ENCODE measurements at places on chromosomes 1 and 21.

GRCh38 chr1:34162852-34163766, 1.9 kb downstream of the CSMD2 start:
- DNase-seq, result peak; percentile 34

DNA sequence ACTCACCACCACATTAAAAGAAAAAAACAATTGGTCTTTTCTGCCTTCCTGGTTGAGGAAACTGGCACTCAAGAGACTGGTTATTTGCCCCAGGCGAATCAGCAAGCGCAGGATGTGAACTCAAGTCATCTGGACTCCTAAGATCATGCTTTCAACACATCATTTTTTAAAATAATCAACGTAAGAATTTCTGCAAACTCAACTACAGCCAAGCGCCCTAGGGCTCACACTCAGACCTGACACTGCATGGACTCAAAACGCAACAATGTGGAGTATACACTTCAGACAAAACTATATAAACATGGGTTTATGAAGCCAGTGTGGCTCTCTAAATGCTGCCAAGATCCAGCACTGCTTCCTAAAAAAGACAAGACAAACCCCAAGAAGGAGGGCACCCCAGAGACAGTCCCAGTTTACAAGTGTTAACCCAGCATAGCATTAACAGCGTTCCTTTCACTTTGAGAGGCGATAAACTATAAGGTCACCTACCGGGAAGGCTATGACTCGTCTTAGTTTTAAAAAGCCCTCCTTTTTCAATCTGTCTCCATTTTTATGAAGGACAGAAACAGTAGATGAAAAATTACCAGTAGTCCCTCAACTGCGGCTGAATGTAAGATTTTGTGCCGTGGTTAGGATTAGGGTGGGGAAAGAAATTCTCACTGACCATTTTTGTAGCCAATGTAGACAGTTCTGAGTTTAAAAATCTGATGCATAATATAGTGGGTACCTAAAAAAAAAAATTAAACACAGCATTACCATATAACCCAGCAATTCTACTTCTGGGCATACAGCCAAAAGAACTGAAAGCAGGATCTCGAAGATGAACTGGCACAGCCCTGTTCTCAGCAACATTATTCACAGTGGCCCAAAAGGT, 54.8 kb downstream of the SIPA1L2 start:
- DNase-seq, result no peak

DNA sequence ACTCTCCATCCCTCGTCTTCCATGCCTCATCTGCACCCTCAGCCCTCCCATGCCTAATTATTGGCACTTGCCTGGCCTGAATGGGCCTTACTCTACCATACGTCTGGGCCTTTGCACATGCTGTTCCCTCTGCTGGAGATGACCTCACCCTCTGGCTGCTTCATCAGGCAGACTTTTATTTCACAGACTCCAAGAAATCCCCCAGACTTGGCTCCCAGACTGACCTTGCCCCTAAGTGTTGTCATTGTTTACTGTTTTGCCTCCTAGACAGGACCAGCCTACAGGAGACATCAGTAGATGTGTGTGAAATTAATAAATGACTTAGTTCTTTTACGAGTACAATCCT, 5.2 kb upstream of the AHDC1 start:
- DNase-seq, result no peak

DNA sequence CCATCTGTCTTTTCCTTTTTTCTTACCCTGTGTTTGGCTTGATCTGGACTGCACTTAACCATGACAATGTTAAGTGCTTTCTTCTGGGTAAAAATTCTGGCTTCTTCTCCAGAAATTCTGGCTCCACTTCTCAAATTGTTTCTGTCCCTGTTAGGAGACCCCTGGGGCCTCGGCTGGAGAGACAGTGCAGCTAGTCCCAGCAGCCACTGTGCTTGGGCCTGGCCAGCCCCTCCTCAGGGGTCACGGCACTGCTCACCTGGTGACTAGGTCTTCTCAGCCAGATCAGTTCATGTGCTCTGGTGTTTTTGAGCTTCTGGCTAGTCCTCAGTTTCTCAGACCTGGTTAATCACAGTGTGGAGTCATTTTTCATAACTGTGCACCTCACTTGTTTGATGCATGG, 72.4 kb downstream of the ADARB1 start:
- no peak for DNase-seq

DNA sequence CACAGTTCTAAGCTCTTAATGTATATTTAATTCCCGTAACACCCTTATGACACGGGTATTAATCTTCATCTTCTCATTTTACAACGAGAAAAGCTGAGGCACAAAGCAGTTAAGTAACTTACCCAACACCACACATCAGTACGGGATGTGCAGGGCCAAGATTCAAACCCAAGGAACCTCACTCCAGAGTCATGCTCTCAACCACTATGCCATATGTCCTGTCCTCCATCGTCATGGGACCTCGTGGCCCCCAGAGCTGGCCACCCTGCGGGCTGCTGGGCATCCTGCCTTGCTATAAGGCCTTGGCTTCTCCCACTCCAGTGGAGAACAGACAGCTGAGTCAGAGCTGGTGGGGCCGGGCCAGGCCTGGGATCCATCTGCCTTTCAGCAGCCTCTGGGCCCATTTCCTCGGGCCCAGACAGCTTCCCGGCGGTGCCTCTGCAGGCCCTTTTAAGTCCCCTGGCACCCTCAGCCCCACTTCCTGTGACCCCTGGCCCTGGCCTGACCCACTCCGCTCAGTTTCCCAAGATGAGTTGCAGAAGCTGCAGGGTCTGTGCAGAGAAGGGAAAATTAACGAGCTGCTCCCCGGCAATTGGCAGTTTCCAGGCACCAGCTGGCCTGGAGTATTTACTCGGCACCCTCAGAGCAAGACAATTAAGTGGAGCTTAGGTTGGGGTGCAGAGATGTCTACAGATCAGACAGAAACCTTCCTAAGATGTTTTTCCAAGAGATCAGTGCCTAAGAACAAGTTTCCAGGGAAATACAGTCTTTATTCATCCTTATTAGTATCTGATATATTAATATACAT, 98.2 kb downstream of the EPHB2 start:
- DNase-seq, result no peak

DNA sequence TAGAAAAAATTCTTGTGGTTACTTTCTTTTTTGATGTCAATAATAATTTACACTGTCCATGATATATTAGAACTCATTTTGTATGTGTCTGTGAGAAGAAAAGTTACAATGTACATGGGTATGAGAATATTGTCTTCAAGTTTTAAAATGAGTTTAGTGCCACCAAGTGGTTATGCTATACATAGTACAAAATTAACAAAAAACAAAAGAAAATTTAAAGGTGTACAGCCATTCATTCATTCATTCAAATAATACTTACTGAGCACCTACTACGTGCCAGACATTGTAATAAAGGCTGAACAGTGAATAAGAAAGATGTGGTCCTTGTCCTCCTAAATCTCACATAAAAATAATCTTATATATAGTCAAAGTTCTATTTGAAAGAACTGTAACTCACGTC, 27.7 kb downstream of the UCHL5 start:
- no peak for DNase-seq

DNA sequence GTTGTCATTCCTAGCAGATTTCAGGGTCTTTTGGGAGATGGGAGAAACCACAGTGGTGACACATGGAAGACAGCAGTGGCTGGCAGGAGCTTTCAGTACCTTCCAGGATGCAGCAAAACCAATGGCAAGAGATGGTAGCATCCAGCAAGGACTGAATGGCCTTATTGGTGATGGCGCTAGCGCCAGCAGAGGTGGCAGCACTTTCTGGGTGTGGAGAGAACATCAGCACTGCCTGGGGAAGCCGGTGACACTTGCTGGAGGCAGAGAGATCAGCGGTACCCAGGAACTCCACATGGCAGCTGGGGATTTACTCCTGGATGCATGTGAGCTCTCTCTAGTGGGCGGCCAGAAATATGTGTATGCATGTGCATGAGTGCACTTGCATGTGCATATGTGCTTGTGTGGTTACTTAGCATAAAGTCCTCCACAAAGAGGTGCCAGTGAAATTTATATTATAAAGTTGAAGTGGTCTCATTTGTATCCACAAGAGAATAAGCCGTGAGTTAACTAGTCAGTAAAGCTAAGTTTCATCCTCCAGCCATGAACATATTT, 364.7 kb downstream of the LMX1A start:
- DNase-seq, result no peak

GRCh38 chr1:34876406-34876805, 16.9 kb upstream of the SMIM12 start:
- DNase-seq, result no peak

DNA sequence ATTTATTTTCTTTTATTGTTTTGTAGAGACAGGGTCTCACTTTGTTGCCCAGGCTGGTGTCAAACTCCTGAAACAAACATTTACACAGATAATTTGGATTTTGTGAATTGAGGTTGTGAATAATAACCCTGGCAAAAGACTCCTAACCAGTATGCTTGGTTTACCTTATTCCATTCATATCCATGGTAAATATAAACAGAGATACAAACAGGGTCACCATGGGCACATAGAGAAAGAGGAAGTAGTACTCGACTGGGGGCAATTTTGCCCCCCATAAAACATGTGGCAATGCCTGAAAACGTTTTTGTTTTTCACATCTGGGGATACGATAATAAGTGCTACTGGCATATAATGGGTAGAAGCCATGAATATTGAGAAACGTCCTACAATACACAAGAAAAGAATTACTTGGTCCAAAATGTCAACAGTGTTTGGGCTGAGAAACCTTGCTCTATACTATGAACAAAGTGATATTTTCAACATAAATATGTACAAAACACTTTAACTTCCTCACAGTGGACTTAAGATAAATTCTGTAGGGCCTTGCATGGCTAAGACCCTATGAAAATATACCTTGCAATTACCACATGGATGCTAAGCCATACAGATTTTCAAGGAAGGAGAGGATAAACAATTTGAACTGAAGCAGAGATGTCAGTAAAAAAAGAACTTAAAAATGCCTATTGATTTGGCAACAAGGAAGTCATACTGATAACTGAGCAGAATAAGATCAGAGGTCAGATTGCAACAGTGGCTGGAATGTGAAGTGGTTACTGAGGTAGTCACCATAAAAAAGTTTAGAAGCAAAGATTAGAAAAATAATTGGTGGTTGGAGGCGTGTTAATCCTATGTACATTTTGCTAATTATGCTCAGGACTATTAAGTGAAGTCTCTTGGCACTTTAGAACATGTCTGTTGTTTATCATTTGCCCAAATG, 27.4 kb upstream of the ASPM start:
- DNase-seq, result no peak

GRCh38 chr1:28031173-28031572, 57.2 kb downstream of the EYA3 start:
- DNase-seq, result no peak

DNA sequence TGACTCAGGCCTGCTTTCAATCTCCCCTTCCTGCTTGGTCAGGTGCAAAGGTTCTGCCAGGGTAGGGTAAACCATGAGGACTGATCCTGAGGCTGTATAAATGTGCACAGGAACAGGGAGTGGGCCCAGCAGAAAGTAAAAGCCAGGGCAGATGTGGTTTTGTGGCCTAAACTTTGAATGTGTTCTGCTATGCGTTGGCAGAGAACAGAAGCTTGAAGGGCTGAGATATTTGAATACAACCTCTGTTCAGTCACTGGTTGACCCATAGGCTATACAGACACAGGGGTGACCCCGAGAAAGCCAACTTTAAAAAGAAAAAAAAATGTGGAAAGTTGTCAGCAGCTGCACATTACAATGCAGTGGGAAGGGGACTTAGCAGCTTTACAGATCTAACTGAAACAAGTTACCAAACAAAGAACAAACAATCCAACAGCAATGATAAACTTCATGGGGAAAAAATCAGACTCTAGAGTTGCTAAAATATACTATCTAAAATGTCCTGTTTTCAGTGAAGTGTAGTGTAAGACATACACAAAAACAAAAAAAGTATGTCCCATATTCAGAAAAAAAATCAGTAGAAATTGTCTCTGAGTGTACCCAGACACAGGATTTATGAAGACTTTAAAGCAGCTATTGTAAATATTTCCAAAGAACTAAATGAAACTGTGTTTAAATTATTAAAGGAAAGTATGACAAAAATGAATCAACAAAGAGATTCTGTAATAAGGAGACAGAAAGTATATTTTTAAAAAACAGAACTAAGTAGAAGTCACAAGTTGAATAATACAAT, 216.1 kb downstream of the RPS6KC1 start:
- no peak for DNase-seq

GRCh38 chr1:10760566-10761502, 35.6 kb downstream of the CASZ1 start:
- DNase-seq, result no peak

DNA sequence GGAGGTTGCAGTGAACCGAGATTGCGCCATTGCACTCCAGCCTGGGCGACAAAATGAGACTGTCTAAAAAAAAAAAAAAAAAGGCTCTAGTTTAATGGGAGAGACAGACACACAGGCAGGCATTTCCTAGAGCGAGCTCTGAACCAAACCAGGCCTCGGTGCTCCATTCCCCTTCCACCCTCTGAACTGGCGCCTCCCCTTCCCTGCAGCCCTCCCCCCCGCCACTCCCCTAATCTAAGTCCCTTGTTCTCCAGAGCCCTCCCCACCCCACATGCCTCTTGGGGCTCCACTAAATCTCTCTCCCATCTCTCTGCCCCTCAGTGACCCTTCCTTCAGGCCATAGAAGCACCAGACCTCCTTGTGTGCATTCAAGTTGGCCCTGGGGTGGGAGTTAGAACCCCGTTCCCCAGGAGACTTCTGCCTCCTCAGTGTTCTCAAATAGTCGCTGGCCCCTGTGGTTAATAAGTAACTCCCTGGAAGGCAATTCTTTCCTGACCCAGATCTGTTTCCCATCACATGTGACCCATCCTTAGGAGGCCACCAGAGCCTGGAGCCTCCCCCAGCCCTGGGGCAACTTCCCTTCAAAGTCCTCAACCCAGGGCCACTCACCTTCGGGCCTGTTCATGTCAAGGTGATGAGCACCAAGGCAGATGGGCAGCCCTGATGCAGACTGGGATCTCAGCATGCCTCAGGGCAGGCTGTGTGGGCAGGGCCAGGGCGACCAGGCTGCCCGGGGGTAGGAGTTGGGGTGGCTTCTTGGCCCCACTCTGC, 42.6 kb upstream of the EPB41 start:
- DNase-seq, result no peak

- DNase-seq, result no peak
These were observed 37.8 kb upstream of the CD2 start for GRCh38 chr1:116716391-116716790.

DNA sequence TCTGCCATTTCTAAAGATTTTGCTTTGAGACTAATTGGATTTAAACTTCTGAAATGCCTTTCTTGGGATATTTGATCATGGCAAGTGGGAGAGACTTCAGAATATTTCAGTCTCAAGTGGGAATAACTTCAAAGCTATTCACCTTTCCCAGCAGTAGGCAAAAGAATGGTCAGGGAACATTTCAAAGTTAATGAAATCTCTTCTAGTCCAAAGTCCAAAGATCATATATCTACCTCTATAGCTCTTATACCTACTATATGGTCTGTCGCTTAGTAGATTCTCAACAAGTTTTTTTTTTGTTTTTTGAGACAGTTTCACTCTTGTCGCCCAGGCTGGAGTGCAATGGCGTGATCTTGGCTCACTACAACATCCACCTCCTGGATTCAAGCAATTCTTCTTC, 44.5 kb upstream of the PIGC start:
- no peak for DNase-seq

All from activated T-cell treated with anti-CD3 and anti-CD28 coated beads, Interleukin-2, amount 50 U/mL, for 24 hours (primary cell).